MG63 (cell line): ENCODE measurements at places on chromosomes 16 and 17. TPM values are rescaled to one million over a fixed set of nuclear protein-coding genes. Genes with fewer than 3 reads are reported as not detected.
A peak's percentile ranks its signal among the peaks of the same experiment; 100 is the strongest.

Gene SYT17
- not detected in 2 replicates for total RNA-seq

Gene EPOP
- total RNA-seq: 6.4 and 7.9 TPM in 2 replicates

Gene MPG
- total RNA-seq: 126 and 258 TPM in 2 replicates

Gene TBC1D3H
- total RNA-seq: not detected in 2 replicates

Gene RRAD
- 1.6 and 10.4 TPM in 2 replicates for total RNA-seq

DNA sequence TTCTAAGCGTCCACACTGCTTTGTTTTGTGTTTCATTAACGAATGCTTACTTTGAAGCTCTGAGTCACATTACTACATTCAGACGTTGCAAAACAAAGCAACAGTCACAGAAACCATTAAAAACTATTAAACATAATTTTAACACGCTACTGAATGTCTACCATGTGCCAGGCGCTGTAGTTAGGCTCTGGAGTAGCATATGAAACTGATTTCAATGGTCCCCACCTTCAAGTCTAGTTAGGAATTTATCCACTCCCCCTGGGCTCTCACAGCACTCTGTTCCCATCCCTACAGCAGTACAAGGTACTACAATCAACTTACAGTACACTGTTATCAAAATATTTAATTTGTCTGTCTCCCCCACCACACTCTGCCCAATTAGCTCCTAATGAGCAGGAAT, 631 bp downstream of the UTP6 start:
- no peak for DNase-seq

- no peak for DNase-seq
These were observed 1.4 kb downstream of the PMP22 start for GRCh38 chr17:15263680-15264079.

DNA sequence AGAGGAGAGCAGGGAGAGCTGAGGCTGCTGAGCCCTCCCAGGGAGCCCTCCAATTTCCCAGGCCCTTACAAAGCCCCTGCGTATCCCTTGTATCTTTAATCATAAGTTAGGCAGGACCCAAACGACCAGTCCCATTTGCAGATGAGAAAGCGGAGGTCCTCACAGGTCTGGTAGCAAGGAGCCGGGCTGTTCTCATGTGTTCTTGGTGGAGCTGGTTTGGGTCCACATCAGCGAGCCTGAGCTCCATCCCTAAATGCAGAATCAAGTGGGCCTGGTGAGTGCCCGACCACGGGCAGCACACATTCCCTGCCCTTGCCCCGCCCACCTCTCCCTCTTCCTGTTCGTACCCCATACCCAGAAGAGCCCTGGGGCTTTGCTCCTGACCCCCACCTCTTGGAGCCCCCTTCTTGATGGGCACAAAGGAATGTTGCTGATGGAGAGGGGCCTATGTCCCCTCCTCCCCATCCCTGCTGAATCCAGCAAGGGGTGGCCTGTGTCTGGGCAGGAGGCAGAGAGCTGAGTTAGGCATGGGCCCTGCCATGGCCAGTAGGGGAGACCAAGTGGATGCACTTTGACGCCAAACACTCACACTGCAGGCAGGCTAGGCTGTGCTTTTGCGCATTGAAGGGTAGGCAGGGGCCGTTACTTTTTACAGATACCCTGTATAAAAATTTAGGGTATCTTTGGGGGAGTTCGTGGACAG, 18.3 kb upstream of the ADCY7 start:
- no peak for DNase-seq

GRCh38 chr17:59844884-59845594, 47.7 kb downstream of the TUBD1 start:
- DNase-seq: no peak

DNA sequence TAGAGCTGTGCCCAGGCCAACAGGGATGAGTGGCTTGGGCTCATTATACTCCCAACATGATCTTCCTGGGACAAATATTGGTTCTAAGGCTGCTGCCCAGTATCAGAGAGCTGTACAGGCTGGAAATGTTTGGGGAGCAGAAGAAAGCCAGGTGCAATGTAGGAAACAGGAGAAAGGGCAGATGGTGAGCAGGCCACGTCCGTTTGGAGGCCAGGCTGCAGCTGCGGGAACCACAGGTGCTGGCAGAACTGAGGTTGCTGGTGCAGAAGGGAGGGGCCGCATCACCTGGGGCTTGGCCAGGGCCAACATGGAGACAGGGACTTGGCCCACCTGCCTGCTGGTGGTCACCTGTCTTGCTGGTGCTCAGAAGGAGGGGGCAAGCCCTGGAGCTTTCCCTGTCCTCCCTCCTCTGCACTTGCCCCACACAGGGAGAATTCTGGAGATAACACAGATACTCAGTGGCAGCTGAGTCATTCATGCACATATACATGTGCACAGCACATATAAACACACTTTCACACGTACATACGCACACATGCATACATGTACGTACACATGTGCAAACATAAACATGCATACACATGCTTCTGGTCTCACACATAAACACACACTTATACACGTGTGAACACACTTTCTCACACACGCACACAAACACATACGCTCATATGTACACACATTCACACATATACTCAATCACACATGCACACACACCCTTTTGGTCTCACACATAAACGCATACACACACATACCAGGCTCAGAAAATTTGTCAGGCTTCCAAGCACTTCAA, 67.7 kb downstream of the WSCD1 start:
- no peak for DNase-seq

DNA sequence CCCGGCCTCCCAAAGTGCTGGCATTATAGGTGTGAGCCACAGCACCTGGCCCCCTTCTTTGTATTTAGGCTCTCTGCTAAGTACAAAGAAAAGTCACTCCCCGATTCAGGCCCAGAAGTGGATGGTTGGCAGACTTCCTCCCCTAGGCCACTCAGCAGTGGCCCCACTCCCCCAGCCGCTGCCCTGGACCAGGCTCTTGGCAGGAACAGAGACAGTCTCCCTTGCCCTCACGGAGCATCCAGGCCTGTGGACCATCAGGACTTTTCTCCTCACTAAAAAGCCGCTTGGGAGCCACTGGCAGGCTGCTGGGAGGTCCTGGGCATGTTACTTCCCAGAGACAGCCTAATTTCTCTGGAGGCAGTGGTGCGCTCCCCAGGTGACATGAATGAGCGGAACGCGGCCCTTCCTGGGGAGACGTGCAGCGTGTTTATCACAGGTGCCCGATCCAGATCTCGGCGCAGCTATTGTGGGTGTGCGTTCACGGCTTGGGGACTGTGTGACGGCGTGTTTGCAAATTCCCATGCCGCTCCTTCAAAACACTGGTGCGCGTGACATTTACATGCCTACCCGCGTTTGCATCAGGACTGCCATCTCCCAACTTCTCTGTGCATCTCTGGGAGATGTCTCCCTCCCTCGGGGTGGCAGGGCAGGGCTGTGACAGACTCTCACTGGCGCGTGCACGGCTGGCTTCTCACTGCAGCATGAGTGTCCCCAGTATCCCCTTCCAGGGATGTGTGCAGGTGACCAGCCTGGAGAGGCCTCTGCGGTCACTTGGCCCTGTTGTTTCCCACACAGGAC, 16.6 kb downstream of the WSCD1 start:
- no peak for DNase-seq

DNA sequence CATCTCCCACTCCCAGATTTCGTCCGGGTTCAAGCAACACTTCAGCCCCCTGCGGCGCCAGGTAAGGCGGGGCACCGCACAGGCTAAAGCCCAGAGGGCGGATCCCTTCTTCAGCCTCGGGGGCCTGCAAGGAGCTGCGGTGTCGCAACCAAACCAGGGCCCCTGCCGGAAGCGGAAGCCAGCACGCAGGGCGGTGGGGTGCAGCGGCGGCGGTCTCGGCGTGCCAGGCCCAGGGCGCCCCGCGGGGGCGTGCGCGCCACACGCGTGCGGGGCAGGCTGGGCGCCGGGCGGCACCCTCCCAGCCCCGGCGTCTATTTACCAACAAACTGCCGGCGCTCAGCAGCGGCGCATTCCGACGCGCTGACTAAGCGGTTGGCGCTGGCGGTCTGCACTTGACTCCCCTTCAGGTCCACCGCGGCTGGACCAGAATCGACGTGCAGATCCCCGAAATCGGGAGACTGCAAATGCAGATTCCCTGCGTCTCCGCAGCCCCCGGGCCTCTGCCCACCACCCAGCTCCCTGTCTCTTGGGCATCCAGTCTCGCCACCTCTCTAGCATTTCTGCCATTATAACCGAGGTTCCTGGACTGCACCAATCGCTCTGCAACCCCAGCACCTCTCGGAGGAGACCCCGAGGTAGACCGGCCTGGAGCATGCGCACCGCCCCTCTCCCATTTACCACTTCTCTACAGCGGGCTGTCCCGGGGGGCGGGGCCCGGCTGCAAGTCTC, 421 bp upstream of the DLX4 start:
- peak; percentile 95 for DNase-seq

DNA sequence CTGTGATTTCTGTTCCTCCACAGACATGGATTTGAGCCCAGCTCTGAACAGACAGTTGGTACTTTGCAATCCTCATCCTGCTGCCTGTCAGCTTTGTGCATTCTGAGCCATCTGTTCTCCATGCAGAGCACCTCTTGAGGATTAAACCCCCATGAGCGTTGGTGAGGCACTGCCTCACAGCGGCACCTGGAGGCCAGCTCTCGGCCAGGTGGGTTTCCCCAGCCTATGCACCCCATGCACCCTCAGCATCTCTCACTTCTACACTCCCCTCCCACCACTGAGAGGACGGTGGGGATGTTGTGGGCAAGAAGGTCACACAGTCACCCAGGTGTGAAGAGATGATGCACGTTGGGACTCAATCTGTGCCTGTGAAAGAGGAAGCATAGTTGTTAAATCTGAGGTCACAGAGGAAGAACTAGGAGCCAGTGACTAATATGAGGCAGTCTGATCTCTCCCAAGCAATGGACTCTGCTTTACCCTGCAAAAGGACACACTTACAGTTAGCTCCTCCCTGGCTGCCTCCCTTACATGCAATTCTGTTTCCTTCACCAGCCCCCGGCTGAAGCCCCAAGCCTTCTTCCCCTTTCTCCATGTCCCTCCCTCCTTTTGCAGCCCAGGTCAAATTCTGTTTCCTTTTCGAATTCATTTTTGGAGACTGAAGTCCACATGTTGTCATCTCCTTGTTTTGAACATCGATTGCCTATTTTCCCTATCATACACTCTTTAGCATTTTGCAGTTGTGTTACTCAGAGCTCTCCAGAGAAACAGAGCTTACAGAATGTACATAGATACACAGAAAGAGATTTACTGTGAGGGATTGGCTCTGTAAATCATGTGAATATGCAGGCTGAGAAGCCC, 58.5 kb downstream of the HS3ST3B1 start:
- DNase-seq: no peak

GRCh38 chr17:66185862-66186261, 6.1 kb downstream of the CEP112 start:
- DNase-seq: no peak

DNA sequence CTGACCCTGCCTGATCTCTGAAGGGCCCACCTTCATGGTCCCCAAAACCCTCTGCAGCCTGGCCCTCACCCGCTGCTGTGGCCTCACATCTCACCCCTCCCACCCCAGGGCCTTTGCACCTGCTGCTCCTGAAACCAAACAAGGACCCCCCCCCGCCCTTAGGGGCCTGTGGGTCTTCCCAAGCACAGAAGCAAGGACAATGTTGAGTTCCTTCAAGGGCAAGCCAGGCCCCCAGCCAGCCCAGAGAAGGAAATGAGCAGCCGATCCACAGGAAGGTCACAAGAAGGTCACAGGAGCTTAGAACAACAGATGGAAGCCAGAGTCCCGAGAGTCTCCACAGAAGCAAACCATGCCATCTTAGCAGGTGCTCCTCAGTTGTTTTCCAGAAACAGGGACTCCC, 493 bp upstream of the PDE6G start:
- DNase-seq: no peak

DNA sequence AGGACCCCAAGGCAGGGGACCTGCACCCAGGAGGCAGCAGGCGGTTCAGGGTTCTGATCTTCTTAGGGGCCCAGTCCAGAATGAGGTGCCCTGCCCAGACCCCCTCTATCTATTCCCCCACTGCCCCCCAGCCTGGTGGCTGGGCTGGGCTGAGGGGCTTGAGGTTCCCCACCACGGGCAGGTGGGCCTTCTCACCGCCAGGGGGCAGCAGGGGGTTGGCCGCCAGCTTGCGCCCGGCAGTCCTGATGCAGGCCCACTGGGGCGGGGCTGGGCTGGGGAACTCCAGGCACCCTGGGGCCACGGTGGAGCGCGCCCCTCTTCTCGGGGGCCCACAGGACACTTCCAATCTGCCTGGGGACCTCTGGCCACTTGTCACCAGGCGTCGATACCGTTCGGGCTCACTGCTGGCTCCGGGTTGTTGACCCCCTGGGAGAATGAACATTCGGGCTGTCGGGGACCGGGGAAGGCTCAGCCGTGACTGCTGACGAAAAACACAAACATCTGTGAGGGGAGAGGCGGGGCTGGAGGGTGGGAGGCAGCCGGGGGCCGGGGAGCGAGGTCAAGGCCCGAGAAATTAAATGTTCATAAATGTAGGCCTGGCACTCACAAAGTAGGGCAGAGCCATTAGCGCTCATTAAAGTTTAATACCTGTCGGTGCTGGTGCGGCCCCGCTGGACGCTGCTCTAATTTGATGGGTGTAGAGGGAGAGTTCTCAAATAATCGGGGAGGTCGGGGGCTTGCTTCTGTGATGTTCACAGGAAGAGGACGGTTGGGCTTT, 219.3 kb upstream of the GSE1 start:
- peak; percentile 28 for DNase-seq

DNA sequence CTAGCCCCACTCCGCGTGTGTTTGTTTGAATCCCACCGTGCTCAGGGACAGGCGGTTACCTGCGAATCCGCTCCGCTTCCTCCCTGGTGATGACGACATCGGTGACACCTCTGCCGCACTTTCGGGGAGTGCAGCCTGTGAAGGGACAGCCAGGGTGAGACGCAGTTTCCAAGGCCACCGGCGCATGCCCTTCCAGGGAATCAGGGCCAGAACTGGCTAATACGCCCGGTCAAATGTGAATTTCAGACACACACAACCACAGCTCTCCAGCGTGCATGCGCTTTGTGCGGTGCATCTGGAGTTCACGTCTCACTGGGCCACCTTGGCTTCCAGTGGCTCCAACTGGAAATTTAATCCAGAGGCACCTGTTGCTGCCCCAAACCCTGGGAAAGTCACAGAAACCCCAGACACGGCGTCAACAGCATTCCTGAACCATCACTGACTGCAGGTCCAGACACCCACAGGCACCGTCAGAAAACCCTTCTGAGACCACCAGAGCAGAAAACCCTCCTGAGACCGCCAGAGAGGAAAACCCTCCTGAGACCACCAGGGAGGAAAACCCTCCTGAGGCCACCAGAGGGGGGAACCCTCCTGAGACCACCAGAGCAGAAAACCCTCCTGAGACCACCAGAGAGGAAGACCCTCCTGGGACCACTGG, 6.6 kb upstream of the HEXD start:
- DNase-seq: no peak

DNA sequence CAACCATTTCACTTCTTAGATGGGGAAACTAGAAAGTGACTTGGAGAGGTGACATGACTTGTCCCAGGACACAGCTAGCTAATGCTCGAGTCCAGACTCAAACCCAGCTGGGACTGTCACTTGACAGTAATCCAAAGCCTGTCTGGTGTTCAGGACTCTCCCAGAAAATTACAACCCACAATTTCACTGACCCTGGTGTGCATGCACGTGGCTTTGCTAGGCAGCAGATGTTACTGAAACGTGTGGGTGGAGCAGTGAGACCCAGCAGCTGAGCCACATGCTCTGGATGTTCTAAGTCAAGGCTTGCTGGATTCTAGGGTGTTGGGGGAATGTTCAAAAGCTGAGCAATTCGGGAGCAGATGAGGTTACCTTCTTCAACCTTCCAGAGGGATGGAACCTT, 364.6 kb downstream of the GRIN2A start:
- no peak for DNase-seq
